ENCODE measurements at places on chromosomes 6 and 20.

DNA sequence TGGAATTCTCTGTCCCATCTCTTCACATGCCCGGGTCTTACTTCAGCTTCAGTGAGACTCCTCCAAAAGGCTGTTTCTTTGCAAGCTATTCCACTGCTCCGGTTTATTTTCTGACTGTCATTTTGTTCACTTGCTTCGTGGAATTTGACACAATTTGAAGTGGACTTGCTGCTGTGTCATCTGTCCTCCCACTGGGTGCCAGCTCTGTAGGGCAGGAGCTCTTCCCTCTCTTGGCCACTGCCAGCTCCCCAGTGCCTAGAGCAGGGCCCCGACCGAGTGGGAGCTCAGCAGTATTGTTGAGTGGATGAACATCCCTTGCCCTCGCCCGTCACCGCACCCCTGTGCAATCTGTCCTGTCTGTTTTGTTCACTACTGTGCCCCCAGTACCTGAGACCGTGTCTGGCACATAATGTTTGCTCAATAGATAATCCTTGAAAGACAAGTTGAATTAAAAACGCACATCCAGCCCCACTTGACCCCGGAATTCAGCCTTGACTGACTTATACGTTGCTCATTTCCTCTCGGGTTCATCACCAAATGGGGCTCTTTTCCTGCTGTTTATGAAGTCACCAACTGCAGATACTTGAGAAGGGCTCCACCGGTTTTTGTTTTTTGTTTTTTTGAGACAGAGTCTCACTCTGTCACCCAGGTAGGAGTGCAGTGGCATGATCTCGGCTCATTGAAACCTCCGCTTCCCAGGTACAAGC lies 170.3 kb upstream of the KCNG1 start:
- peak; percentile 13 for DNase-seq

DNA sequence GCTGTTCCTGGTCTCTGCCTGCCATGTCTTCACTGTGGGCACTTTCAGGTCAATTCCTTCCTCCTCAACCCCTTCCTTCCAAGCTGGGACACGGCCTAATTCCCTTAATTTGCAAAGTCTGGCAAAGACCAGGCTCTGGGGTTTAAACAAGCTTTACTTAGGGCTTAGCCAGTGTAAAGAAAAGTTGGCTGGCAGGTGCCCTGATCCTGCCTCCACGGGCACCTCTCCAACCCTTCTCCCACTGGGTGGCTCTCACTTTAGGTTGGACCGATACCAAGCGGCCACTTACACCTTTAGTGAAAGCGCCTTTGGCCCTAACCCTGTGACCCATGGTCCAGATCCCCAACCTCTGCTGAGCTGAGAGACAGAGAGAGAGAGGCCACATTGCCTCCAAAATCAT lies 13.7 kb upstream of the MLN start:
- DNase-seq: no peak

DNA sequence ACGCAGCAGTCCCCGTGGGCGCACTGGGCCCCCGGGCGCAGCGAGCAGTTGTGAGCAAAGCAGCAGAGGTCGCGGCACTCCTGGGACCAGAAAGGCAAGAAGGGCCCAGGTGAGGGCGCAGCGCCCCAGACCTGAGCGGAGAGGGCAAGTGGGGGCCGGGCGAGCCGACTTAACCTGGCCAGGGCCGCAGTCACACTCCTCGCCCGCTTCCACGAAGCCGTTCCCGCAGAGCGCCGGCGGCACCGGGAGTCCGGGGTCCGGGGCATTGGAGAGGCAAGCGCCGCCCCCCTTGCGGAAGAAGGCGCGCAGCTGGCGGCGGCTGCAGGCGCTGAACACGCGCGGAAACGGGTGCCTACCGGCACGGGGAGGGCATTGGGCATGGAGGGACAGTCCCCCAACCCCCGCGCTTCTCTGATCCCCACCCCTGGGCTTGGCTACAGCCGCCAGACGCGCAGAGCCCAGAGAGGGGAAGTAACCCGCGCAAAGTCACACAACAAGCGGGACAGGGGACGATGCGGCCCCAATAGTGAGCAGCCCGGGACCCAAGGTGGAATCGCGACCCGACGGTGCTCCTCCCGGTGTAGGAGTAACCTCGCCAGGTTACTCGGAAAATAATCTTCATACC lies 9.2 kb downstream of the ADAM33 start:
- DNase-seq: no peak

DNA sequence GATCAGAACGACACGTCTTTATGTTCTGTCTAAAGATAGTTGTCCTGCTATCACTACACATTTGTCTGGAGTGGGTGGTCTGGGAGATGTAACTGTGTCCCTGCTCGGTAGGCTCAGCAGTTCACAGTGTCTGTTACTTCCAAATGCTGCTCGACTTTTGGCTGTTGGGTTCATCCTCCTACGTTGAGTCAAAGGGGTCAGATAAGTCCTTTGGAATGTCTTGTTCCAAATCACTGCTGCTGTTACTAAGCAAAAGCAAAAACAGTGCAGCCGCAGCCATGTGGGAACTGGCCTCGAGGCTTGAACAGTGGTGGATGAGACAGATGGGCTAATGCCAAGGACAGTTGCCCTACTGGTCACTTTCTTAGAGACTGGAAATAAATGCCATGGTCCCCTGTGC lies 272.2 kb upstream of the MAP3K7 start:
- no peak for DNase-seq

DNA sequence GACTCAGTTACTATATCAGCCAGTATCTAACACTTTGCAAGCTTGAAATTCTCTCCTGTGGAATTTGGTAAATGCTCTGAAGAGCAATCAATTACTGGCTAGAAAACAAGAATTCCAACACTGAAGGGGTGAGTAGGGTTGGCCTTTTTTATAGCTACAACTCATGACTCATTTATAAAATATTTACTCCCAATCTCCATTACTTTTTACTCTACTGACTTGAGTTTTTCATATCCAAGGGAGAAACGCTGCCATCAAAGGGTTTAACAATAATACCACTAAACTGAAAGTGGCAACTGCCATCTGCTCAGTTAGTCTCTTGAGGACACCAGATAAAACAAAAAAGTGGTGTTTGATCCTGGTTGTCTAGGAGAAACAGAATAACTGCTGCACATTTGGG lies 203.1 kb downstream of the UBE3D start:
- peak; percentile 72 for DNase-seq

GRCh38 chr20:32189123-32189410 lies 18.5 kb downstream of the PLAGL2 start:
- no peak for DNase-seq

GRCh38 chr6:84526631-84527030 lies 237.8 kb downstream of the TBX18 start:
- no peak for DNase-seq

DNA sequence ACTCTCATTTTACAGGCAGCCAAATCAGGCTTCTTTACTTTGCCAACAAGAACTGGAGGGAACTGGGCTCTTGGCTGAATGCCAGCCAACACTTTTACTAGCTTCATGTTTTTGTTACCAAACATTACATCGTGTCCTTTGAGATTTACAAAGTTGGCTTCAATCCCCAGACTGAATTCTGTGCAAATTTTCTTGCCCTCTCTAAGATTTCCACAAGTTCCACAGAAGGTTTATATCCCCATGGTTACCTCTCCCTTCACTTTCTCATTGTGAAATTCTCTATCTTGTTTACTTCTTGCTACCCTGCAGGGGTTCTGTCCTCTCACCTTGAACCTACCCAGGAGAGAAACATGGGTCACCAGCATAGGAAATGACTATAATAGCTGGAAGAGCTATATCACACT lies 37.6 kb upstream of the PLCB1 start:
- peak; percentile 56 for DNase-seq

- no peak for DNase-seq
Measured at GRCh38 chr20:44032583-44033331, 118.1 kb downstream of the TOX2 start.

- peak; percentile 54 for DNase-seq
Measured at GRCh38 chr6:53926505-53926904, 131.7 kb downstream of the LRRC1 start.

- DNase-seq: no peak
Measured at GRCh38 chr6:157769776-157770426, 53.1 kb upstream of the SNX9 start.

- no peak for DNase-seq
Measured at GRCh38 chr6:69784595-69785377, 12.0 kb downstream of the LMBRD1 start.

GRCh38 chr6:56807989-56808337 lies 146.9 kb upstream of the BEND6 start:
- no peak for DNase-seq

GRCh38 chr6:164075981-164076615 lies 661.6 kb downstream of the QKI start:
- DNase-seq: no peak

- no peak for DNase-seq
Measured at GRCh38 chr6:73932866-73933265, 236.9 kb downstream of the CD109 start.

DNA sequence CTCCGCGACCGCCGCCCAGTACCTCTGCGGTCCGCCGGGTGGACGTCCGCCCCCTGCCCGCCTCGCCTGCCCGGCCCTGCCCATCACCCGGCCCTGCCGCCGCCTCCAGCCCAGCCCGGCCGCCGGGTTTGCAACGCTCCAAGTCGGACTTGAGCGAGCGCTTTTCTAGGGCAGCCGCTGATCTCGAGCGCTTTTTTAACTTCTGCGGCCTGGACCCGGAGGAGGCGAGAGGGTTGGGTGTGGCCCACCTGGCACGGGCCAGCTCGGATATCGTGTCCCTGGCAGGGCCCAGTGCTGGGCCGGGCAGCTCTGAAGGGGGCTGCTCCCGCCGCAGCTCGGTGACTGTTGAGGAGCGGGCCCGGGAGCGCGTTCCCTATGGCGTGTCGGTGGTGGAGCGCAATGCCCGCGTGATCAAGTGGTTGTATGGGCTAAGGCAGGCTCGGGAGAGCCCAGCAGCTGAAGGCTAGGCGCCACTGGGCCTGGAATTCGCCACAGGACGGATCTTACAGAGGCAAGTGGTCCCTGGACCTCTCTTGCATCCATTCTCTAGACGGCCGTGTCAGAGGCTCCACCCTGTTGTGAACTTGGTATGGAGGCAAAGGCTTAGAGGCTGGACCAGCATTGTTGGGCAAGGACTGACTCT lies 11.8 kb downstream of the FAM110A start:
- DNase-seq: no peak

- DNase-seq: peak; percentile 19
Measured at GRCh38 chr6:155142168-155143028, 121.4 kb upstream of the CLDN20 start.

- no peak for DNase-seq
Measured at GRCh38 chr20:51188941-51189340, 166.0 kb upstream of the KCNG1 start.

DNA sequence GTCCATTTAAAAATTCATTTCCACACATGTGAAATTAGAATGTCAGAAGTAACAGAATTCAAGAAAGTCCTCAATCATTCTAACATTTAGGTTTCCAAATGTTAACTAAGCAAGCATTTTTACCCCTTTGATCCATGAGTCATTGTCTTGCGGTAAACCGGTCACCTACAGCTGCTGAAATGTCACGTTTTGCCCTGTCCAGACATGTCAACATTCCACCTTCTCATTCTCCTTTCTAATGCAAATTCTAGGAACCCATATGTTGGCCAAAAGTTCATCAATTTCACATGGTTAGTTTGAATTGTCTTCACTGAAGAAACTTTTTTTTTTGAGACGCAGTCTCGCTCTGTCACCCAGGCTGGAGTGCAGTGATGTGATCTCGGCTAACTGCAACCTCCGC lies 117.2 kb downstream of the IPCEF1 start:
- no peak for DNase-seq

DNA sequence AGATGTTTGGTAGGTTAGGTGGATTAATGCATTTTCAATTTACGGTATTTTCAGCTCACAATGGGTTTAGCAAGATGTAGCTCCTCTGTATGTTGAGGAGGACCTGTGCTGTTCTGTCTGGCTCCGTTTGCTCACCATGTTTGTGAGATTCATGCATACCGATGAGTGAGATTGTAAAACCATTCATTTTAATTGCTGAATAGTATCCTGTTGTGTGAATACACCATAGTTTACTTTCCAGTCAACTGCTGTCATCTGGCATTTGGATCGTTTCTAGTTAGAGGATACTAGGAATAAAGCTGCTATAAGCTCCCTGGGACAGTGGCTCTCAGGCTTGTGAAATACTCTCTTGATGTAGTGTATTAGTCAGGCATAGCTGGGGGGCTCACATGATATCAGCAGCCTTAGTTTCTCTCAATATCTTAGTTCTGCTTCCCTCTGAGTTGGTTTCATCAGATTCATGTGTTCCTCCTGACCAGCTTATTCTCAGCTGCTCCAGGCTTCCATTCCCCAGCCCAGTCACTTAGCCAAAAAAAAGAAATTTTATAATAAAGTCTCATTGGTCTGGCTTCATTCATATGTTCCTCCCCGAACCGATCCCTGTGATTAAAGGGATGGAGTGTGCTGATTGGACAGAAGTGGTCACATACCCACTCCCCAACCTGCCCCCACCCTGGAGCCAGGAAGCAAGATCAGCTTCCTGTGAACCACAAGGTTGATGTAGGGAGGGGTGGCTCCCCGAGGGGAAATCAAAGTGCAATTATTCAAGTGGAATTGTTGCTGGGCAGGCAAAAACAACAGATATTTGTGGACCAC lies 10.9 kb upstream of the B4GALT5 start:
- no peak for DNase-seq

DNA sequence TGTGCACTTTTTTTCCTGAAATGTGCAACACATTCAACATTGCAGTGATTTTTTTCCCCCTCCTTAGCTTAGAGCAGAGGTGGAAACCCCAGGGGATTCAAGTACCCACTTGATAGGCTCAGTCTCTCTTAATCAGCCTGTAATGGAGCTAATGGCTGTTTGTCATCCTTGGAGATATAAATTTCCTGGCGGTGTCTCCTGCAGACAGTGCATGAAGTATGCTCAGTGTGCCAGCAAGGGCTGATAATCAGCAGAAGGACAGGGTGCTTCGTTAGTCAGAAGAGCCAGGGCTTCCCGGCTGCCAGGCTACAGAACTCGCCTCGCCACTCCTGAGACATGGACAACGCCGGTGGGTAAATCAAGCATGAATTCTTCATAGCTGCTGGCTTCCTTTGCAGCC lies 69.8 kb upstream of the PHACTR2 start:
- no peak for DNase-seq

- DNase-seq: no peak
Measured at GRCh38 chr20:20212675-20213096, 155.2 kb upstream of the INSM1 start.

GRCh38 chr6:84177241-84177640 lies 50.2 kb downstream of the CEP162 start:
- DNase-seq: no peak

- no peak for DNase-seq
Measured at GRCh38 chr6:126718600-126719327, 378.8 kb downstream of the CENPW start.

DNA sequence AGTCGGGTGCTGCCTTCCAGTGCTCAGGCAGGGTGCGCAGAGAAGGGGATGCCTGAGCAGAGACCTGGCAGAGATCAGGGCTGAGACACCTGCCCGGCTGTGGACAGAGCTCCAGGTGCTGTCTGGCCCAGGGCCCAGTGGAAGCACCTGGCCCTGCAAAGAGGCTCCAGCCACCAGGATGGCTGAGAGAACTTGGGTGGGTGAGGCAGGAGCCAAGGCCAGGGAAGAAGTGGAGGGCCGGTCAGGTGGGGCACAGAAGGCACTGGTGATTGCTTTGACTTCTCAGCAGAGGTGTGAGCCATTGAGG lies 31.2 kb downstream of the PNLDC1 start:
- no peak for DNase-seq

GRCh38 chr20:33868595-33868994 lies 57.4 kb downstream of the CHMP4B start:
- DNase-seq: no peak

GRCh38 chr20:62548471-62548870 lies 72.7 kb upstream of the GATA5 start:
- DNase-seq: no peak
